Heart left ventricle (tissue), 16 donors: ENCODE measurements at places on chromosomes 4 and X. TPM values are rescaled to one million over a fixed set of nuclear protein-coding genes. Genes with fewer than 3 reads are reported as not detected.

Gene XKRX
- not detected for polyA plus RNA-seq

Gene CACNA1F
- polyA plus RNA-seq = 0.04 TPM

Gene TXK
- polyA plus RNA-seq = 0.18 TPM

Gene HSFX1
- 0.73 TPM for polyA plus RNA-seq

Gene SPACA5
- polyA plus RNA-seq = not detected

GRCh38 chr4:17721496-17722355, 59.7 kb downstream of the FAM184B start:
- no peak for DNase-seq

- no peak for DNase-seq
Measured at GRCh38 chr4:81627590-81627989, 155.9 kb upstream of the RASGEF1B start.

DNA sequence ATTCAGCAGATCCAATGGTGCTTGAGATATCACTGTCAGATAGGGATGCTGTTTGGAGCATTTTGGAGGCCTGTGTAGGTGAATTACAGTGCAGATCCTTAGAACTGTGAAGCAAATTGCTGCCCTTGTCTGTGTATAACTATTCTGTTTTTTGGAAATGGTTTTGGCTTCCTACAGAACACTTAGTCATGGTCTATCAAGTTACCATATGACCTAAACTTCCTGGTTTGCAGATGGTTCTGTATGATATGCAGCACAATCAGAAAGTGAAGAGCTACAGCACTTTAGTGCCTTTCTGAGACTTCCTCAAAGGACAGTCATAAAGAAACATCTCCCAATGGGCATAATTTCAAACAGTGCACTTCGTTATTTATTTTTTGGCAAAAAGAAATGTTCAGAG, 688.6 kb downstream of the SH3BGRL start:
- DNase-seq = no peak

GRCh38 chr4:57639561-57640382, 529.6 kb upstream of the IGFBP7 start:
- no peak for DNase-seq

DNA sequence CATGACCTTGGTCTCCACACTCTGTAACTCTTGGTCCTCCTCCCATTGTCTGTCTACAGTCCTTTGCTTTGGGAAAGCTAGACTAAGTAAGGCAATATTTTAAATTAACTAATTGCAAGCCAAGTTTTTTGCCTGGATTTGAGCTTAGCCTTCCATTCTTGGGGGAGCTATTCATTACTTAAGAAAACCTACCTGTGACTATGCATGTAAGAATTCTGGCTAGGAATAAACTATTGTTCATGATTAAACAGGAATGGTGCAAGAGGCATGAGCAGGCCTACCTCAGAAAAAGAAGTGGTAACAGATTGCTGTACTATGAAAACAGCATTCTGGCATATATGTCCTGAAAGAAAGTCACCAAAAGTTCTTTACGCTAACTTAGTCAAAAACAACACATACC, 309.4 kb downstream of the MAPK10 start:
- no peak for DNase-seq

DNA sequence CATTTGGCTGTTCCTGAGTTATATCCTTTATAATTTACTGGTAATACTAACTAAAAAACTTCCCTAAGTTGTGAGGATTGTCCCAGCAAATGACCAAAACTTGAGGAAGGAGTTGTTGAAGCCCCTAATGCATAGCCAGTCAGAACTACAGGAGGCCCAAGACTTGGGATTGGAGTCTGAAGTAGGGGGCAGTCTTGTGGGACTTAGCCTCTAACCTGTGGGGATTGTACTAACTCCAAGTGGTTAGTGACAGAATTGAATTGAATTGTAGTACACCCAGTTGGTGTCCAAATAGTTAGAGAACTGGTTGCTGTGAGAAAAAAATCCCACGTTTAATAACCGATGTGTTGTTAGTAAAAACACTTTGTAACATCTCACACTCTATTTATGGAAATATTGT, 1506.3 kb downstream of the ADGRL3 start:
- no peak for DNase-seq

GRCh38 chr4:82823062-82823461, 24.5 kb upstream of the SCD5 start:
- no peak for DNase-seq

GRCh38 chr4:14669371-14669770, 332.9 kb upstream of the CPEB2 start:
- no peak for DNase-seq

DNA sequence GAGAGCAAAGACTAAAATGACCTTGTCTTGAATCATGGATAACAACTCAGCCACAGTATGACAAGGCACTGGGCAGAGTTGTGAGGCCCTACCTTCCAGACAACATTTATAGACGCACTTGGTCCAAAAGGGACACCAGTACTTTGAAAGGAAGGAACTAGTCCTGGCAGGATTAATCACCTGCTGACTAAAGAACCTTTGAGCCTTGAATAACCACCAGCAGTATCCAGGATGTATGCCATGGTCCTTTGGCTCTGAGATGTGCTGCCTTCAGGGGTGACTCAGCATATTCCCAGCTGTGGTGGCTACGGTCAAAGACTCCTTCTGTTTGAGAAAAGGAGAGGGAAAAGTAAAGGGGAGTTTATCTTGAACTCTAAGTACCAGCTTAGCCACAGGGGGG, 118.1 kb upstream of the PRR32 start:
- no peak for DNase-seq

GRCh38 chr4:14157262-14157661, 529.7 kb upstream of the BOD1L1 start:
- DNase-seq = no peak

DNA sequence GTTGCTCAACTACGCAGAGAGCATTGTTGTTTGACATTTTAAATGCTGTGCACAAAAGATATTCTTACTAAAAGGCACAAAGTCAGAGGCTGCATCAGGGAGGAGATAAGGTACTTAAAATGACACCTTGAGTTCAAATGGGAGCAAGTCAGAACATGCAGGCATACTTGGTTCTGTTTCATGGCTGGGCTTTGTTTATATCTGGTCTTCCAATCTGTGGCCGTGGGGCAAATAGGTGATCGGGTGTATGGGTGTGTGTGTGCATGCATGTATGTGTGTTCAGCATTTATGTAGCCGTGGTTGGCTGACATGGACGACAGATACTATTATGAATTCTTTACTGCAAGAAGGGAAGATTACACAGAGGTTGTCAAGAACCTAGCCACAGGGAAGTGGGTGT, 106.1 kb downstream of the RASL11B start:
- no peak for DNase-seq
